Calu3 (cell line): ENCODE measurements at places on chromosomes 1 and 21.
A peak's percentile ranks its signal among the peaks of the same experiment; 100 is the strongest.

GRCh38 chr1:115156826-115157468 is 67.6 kb upstream of the TSPAN2 start:
- no peak for DNase-seq

GRCh38 chr1:2175681-2176454 is 18.7 kb downstream of the FAAP20 start:
- DNase-seq = no peak

DNA sequence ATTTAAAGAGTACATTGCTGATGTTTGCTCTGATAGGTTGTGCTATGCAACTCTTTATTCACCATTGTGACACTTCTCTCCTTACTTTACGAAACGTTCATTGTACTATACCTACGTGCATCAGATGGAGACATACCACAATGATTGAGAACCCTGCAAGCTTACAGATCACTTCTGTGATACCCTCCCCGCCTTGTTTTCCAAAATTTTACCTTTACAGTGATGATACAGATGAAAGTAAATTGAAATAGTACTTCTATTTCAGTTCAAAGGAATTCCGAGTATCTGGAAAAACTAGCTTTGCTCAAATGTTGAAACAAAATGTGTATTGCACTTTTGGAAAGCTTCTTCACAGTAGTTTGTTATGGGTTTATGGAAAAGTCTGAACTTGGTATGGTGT is 3.3 kb downstream of the OR14K1 start:
- no peak for DNase-seq

GRCh38 chr1:228913626-228914414 is 178.5 kb downstream of the RHOU start:
- DNase-seq = no peak

- no peak for DNase-seq
Measured at GRCh38 chr1:4317207-4317606, 337.2 kb upstream of the AJAP1 start.

DNA sequence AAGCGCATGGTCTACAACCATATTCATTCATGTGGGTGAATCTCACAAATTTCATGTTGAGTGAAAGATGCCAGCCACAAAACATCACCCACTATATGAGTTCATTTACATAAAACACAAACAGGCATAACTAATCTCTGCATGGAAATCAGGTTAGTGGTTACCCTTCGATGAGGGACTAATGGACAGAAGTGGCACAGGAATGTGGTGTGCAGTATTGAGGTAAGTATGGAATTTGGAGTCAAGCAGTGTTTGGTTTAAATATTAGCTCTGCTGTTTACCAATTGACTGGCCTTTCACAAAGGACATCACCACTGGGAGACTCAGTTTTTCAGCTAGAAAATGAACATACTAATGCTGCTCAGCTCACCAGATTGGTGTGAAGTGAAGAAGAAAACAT is 24.2 kb downstream of the CCDC185 start:
- DNase-seq = peak; percentile 21
